Aorta (tissue), 5 donors: ENCODE measurements at places on chromosomes 6 and 20. TPM values are rescaled to one million over a fixed set of nuclear protein-coding genes. Genes with fewer than 3 reads are reported as not detected.

ABRACL gene
- total RNA-seq, result 18.6 TPM

RAD21L1 gene
- not detected for total RNA-seq

BANF2 gene
- not detected for total RNA-seq

RPS6KA2 gene
- total RNA-seq, result 43.2 TPM

CGAS gene
- total RNA-seq, result 8.7 TPM

CHMP4B gene
- total RNA-seq, result 96.6 TPM

TTK gene
- total RNA-seq, result 0.45 TPM

DYNLT2 gene
- 2.8 TPM for total RNA-seq

ZKSCAN8 gene
- total RNA-seq, result 20.7 TPM

BMP6 gene
- total RNA-seq, result 1.2 TPM

C6orf132 gene
- total RNA-seq, result 1.7 TPM

ASIP gene
- not detected for total RNA-seq
